ENCODE measurements at places on chromosomes 13 and 19.

DNA sequence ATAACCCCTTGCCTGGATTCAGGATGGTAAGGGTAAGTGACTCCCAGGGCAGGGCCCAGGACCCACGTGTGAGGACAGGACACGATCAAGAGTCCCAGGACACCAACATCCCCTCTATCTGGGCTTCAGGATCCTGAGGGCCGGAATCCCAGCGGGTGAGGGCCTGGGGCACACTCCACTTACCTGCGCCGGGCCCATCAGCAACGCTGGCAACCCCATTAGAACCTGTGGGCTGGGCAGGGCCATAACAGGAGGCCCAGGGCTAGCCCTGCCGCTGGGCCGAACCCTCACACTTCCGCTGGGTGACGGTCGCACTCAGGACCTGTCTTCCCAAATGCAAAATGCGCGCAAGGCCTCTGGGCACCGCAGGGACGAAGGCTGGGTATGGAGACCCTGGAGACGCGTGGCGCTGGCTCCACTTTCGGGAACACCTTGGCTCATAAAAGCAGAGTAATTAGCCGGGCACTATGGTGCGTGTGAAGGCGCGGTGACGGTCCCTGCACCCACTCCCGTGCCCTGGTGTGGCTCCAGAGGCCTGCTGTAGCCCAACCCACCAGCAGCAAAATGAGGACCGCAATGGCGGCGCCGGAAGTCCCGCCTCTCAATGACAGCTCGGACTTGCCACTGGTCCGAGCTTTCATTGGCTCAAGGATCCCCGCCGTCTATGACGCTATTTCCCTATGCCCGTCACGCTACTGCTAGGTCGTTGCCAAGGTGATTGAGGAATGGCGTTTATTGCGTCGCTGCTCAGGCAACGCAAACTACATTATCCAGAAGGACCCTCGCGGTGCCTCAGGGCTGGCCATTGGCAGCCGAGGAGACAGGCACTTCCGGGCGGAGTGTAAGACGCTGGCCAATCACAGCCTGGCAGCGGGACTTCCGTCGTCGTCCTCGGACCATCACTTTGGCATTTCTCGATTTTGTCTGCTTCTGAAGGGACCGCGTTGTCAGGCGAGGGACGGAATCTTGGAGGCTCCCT is at the start of gene ZNF132:
Gene ZNF132, minus strand, starts transcription at position 578 of the 979 bp plus-strand sequence. Its CDS starts 332 bp downstream, at position 246.
- DNase-seq, result peak; percentile 99

DNA sequence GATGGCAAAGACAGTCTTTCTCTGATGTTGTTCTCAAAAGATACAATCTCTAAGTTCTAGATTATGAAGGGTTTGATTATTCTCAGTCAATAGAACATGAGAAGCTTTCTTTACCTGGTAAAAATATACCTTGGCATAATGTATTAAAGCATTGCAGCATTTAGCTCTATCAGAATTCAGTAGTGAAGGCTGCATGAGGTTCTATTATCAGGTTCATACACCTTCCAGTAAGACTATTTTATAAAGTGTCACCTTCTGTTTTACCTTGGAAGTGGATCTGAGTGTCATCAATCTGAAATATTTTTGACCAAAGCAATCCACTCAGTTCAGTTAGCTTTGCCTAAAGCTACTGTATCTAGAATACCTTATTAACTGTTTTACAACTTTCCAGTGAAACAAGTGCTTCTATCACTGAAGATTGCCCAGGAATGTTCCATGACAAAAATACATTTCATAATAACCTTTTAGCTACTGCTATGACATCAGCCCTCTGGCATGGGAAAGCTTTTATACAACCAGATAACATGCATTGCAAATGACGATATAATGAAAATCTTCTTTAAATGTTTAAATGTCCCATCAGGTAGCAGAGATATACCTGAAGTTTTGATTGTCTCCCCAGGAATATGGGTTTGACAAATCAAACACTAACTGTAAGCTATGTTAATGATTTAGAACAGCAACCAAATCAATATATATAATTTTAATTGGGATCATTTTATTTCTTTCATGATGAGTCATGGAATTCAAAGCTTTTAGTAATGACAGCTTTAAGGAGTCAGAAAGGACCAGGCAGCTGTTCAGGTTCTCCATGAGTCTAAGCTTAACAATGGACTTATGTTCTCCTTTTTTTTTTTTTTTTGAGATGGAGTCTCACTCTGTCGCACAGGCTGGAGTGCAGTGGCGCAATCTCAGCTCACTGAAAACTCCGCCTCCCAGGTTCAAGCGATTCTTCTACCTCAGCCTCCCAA is 72.2 kb downstream of the UFM1 start:
- DNase-seq, result no peak

DNA sequence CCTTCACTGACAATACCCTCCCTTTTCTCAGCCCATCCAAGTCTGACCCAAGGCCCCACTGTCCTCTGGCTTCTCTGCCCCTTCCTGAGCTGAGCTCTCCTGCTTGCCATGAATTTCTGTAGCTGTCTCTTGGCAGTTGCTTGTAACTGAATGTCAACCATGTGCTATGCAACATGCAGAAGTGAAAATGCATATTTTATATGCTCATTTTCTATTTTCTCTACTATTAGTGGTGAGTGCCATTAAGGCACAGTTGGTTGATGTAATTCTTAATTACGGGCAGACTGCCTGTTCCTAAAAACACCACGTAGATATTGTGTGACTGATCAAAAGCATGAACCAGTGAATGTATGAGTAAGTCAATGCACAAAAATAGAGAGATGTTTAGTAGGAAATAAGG is 29.6 kb downstream of the TNFSF11 start:
- DNase-seq, result no peak

DNA sequence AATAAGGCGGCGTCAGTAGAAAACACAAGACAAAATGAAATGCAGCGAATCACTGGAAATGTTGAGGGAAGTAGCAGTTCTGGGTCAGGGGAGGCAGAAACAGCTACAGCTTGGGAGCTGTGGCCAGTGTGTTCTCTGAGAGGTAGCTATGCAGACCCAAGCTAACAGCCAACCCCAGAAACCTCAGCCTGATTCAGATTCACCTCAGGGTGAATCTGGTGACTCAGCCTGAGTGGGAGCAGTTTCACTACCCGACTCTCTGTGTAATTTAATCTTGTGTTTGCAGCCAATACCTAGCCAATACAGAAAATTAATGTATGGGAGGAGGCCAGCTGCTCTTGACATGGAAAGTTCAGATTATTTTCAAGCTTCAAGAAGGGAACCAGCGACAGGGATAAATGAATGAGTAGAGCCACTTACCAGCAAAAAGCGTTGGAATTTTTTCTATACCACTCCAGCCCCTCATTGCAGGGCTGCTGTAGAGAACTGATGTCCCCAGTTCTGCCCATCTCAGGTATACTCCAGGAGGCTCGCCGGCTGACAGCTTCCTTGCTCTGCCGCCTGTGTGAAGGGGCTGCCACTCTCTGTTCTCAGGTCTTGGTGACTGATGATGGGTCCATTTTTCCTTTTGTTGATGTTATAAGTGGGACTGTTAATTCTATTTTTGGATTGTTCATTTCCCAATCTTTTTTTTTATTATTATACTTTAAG is 8.9 kb downstream of the IGFL3 start:
- DNase-seq, result no peak

- DNase-seq, result no peak
Observed at GRCh38 chr13:27967736-27968315, 1.3 kb downstream of the CDX2 start.

- no peak for DNase-seq
Observed at GRCh38 chr19:11138601-11139300, 16.8 kb downstream of the SPC24 start.

GRCh38 chr13:74511523-74511922 is 377.3 kb upstream of the KLF12 start:
- no peak for DNase-seq

GRCh38 chr13:91313103-91313502 is 34.4 kb upstream of the MIR17HG start:
- DNase-seq, result no peak

DNA sequence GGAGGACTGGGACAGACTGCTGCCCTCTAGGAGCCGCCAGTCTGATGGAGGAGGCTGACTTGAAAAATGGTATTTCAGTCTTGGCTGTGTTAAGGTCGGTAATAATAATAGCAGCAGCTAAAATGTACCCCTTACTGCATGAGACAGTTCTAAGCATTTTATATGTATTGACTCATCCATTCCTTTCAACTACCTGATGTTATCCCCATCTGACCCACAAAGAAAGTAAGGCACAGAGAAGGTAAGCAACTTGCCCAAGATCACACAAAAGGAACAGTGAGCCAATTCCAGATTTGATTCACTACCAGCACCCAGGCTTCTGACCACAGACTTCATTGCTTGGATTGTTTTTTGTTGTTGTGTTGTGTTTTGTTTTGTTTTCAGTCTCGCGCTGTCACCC is 4.0 kb downstream of the NCAN start:
- DNase-seq, result no peak

GRCh38 chr13:31209172-31209840 is 9.5 kb downstream of the B3GLCT start:
- peak; percentile 35 for DNase-seq

GRCh38 chr13:82934000-82934399 is 948.3 kb downstream of the SLITRK1 start:
- no peak for DNase-seq

GRCh38 chr19:30649934-30650614 is 277.9 kb downstream of the ZNF536 start:
- DNase-seq, result no peak

DNA sequence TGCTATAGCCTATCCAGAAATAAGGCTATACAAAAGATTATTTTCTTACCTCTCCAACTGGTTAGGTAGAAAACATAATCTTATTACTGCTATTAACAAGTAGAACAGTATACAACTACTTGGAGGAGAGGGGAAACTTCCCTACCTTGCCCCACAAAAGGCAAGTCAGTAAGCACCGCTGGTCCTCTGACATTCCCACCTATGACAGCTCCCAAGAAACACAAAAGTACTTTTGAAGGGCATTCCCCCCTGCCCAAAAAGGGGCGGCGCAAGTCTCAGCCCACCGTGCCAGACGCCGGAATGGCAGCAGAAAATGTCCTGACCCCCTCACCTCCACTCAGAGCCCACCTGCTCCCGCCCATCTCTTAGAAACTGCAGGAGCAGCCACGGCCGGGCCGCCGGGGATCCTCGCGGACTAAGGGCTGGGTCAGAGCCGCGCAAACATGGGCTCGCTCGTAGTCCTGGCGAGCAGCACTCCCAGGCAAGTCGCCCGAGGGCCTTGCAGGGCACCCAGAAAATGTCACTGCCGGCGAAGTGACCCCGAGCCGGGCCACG is 437 bp downstream of the SUCLA2 start:
- DNase-seq, result no peak

DNA sequence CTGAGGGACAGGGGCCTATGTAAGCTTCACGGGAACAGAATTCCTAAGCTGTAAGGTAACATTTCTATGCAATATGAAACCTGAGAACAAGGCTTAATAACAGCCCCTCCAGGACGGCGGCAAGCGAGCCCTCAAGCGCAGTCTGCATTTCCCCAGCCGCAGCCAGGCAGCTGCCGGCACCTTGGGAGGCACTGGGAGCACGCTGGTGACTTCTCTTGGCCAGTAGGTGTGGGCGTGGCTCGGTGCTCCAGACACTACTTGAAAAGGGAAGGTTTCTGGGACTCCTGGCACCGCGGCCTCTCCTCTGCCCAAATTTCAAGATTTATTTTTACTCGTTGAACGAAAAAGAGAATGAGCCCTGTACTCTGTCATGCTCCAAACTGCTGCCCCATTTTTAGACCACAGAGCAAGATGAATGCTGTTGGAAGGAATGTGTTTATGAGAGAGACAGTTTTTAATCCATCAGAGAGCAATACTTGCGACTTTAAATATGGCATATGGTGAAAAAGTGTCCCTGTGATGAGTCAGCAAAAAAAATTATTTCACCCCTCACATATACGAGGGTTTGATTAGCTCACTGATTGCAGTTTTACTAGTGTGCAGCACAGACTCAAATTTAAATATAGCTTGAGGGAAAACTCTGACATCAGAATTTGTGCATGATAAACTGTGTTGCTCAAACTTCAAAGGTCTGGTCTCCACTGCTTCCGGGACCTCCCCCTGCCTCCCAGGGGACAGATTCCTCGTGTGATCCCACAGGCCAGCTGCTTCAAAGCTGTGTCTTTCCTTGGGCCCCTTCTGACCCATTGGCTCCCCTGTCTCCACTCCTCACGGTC is 81.2 kb downstream of the COL4A2 start:
- DNase-seq, result no peak

- no peak for DNase-seq
Observed at GRCh38 chr13:71327266-71327665, 539.7 kb downstream of the DACH1 start.

DNA sequence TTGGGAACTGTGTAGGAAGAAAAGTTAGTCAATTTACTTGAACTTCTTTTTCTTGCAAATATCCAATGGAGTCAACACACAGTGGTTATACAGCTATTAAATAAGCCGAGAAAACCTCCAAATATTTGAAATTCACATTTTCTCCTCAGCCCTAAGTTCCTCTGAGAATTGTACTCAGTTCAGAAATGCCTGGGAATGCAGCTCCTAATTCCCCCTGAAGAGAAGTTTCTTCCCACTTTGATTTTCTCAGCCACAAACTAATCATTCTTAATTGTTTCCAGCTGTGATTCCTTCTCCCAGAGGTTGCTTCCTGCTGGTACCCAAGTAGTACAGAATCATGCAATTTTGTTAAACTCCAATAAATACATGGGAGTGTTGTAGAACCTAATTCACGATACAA is 246.1 kb upstream of the MIR17HG start:
- no peak for DNase-seq

GRCh38 chr19:1658150-1659083 is 6.0 kb upstream of the TCF3 start:
- DNase-seq, result no peak

DNA sequence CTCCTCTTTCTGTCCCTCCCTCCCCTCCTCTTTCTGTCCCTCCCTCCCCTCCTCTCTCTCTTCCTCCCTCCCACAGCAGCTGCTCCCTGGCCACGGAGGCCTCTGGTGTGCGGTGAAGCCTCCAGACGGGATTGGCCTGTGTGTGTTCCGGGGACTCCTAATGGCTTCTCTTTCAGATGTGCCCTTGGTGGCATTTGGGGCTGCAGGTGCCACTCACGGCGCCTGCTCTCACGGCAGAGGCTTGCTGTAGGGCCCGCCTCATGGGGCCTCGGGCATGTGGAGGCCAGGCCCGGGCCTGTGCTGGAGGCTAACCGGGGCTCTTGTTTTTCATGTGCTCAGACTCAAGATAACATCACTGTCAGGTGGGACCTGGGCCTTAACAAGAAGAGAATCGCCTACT is 20.9 kb downstream of the UPF1 start:
- DNase-seq, result no peak

GRCh38 chr19:17104679-17105078 is 29.1 kb downstream of the MYO9B start:
- DNase-seq, result no peak

- DNase-seq, result no peak
Observed at GRCh38 chr13:30697996-30698401, 37.3 kb upstream of the ALOX5AP start.

- no peak for DNase-seq
Observed at GRCh38 chr13:94204946-94205345, 274.5 kb downstream of the DCT start.

All from smooth muscle cell of the brain vasculature (primary cell).